Activated CD4-positive, CD25-positive, alpha-beta regulatory T cell (primary cell): ENCODE measurements at places on chromosomes 4 and X.

GRCh38 chr4:79330720-79331119, 4.9 kb upstream of the NAA11 start:
- no peak for DNase-seq

DNA sequence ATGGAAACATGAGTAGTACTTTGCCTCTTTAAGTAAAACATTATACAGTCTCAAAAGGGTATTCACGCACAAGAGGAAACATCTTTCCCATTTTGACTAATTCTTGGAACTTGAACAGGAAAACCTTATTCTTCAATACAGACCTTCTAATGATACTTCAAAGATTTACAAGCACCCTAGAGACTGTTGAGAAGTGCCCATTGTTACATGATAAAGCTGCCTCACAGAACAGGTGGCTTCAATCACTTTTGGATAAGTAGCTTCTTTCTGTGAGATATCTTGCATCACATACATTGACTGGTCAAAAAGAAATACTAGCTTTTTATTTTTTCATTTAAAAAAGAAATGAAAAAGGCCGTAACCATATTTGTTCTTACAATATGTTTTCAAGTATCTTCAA, 219.4 kb downstream of the EPHA5 start:
- DNase-seq, result no peak

GRCh38 chr4:96649536-96649935, 809.6 kb downstream of the PDHA2 start:
- DNase-seq, result no peak

DNA sequence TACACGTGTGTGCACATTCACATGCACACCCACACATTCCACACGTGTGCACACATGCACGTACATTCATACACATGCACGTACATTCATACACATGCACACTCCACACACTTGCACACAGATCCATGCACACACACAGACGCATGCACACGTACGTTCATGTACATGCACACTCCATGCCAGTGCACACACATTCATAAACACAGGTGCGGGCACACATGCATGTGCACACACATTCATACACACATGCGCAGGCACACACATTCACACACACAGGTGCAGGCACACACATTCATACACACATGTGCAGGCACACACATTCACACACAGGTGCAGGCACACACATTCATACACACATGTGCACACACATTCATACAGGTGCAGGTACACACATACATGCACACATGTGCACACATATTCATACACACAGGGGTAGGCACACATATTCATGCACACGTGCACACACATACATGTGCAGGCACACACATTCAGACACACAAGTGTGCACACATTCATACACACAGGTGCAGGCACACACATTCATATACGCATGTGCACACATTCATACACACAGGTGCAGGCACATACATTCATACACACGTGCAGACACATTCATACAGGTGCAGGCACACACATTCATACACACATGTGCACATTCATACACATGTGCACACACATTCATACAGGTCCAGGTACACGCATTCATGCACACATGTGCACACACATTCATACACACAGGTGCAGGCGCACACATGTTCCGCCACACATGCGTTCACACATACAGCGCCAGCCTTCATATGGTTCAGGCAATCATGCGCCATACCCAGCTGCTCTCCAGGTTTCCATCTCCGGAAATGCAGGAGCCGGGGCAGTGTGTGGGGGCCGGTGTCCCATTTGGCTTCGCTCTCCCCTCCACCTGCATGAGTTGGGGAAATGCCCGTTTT, 124.8 kb downstream of the HMX1 start:
- DNase-seq, result no peak

GRCh38 chr4:54941994-54942552, 183.3 kb downstream of the KDR start:
- no peak for DNase-seq

DNA sequence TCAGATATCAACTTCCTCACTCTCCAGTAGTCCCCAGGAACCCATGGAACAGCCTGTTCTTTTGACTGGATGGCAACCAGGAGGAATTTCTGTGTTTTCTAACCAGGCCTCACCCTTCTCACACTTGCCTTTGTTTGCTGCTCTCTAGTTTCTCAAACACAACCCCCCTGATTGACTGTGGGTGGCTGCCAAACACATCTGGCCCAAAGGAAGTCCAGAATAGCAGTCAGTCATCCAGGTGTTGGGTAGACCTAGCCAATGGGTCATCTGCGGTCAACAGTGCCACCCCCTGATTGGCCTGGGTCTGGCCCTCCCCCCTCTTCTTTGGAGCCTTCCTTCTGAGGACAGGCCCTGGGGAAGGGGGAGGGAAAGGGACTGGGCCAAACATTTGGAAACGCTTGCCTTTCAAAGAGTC, 53.7 kb downstream of the MSX1 start:
- DNase-seq, result no peak

- no peak for DNase-seq
These were observed 1.6 kb upstream of the CCDC149 start for GRCh38 chr4:24914460-24914859.

GRCh38 chrX:112834031-112834845, 6.4 kb downstream of the AMOT start:
- no peak for DNase-seq

GRCh38 chr4:6501171-6501570, 28.8 kb upstream of the PPP2R2C start:
- DNase-seq, result no peak

- no peak for DNase-seq
These were observed 13.7 kb downstream of the FRAS1 start for GRCh38 chr4:78070731-78071282.

DNA sequence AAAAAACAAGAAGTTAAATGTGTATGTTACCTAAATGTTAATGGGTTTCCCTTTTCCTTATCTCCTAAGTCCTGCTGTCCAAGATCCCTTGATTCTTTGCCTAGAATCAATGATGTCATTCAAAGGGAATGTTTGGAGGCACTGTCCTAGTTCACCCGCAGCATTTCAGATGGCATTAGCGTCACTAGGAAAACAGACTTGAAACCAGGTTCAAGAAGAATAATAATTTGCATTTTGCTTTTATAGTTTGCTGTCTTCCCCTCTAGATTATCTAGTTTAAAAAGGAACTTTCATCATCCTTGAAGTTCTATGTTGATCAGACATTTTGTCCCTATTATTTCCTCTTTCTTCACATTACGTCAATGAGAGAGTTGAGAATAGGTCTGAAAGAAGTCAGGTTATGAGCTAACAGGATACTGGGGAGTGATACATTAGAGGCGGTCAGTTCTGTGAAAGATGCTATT, 234.1 kb upstream of the PGRMC2 start:
- no peak for DNase-seq

DNA sequence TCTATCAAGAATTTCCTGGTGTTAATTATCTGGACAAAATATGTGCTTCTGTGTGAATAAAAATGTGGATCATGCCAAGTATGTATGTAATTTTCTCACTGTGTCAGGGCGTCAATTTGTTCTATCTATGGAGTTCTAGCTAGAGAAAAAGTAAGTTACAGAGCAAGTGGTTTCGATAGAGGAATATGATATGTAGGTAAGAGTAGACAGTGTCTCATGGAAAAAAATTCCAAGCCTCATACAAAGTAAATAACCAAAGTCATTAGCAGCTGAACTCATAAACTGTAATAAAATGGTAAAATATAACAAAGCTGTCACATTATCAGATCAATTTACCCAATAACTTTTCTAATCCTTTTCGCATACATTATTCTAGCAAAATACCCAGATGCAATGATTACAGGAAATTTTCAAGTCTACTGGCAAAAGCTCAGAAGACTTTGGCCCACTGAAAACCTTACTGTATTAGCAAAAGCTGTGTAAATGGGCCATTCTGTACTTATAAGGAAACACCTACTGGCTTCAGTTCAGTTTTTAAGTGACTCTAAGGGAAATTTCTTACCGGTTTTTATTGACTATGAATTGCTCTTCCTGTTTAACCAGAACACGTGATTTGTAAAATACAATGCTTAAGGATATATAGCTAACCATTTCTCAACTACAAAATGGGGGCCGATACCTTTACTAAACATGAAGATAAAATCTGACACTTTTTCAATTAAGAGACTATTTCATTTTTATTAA, 121.0 kb upstream of the ARSJ start:
- no peak for DNase-seq

GRCh38 chr4:64780664-64781063, 371.4 kb upstream of the TECRL start:
- DNase-seq, result no peak

DNA sequence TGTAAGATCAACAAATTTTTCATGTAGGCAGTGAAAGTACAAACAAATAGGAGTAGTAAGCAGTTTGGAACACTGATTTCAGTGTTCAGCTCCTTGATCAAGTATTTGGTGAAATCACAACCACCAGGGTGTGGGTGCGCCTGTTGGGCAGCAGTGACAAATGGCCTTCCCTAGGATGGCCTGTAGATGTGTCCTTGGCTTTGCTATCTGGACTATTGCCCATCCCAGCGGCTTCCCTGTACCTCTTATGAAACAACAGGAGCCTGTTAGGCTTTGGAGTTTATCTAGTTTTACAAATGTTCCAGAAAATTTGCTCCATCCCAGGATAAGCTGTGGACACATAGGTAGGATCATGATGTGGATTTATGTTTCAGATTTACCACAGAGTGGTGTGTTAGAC, 216.8 kb upstream of the FAT1 start:
- no peak for DNase-seq

DNA sequence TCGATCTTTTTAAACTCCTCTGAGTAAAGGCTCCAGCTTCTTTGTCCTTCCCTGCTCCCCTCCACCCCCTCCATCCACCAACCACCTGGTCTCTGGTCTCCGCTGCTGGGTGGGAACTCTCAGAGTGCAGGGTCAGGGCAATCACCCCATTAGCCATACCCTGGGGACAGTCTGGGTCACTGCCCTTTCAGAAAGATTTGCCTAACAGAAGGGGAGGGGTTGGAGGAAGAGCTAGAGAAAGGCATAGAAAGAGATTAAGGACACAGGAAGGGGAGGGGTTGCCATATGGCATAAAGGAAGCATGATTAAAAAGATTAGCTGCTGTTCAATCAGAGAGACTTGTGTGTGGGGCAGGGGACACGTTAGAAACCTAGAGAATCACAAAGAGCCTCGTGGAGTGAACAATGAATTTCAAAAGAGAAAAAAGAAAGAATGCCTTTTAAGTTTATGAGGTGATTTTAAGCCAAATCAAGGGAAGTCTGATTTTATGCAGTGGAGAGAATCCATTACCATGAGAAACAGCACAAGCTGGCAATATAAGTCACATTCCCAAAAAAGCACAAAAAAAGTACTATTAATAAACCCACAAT, 115.5 kb upstream of the ACSL4 start:
- DNase-seq, result no peak

- no peak for DNase-seq
These were observed 110.2 kb upstream of the PRDX4 start for GRCh38 chrX:23557070-23557469.

- DNase-seq, result no peak
These were observed at the start of gene UNC5C for GRCh38 chr4:95548738-95549245. Gene UNC5C (minus strand): TSS chr4:95548973.

DNA sequence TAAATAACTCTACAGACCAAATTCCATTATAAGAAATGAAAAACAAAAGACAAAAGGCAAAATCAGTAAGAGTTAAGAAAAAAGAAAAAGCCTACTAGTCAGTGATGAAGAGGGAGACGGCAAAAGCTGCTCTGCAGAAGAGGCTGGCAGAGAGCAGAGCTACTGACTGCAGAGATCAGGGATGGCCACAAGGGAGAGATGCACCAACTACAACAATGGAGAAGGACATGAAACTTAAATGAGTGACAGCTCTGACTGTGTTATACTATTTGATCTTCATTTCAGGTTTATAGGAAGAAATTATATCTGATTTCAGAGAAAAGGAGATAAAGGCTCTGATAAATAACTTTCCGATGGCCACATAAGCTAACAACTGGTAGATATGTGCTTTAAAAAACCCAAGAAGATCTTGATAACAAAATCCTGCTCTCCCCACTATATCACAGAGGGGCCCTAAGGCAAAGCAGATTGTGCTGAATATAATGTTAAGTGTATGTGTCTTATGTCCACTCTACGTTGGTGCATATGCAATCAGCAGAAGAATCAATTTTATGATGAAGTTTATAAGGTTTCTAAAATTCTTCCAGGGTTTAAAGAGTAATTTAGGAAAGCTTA, 58.4 kb upstream of the COX18 start:
- no peak for DNase-seq

DNA sequence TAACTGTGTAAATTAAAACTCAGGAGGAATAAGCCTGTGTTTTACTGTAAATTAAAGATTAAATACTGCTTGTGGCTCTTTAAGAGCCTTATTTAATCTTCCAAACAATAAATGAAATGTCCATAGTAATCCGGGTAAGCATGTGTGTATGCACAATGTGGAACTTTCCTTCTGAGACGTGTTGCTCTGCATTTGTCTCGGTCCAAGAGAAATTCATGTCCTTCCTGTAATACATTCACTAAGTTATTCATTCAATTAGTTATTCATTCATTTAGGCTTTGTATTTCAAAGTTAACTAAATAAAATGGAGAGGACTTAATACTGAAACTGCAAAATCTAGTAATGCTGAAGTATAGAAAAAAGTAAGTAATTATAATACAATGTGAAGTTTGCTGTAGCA, 2728.8 kb downstream of the PCDH7 start:
- no peak for DNase-seq

- no peak for DNase-seq
These were observed 27.2 kb upstream of the SEC24B start for GRCh38 chr4:109406337-109406931.

GRCh38 chrX:147958291-147958690, 22.8 kb upstream of the FMR1NB start:
- DNase-seq, result no peak

- DNase-seq, result no peak
These were observed 555 bp upstream of the ELMOD2 start for GRCh38 chr4:140523370-140523856.

GRCh38 chrX:19907794-19908193, 20.4 kb upstream of the SH3KBP1 start:
- no peak for DNase-seq

GRCh38 chrX:44063606-44064005, 90.4 kb upstream of the NDP start:
- DNase-seq, result no peak

GRCh38 chrX:135605906-135606305, 85.4 kb downstream of the INTS6L start:
- no peak for DNase-seq

GRCh38 chrX:80317646-80318045, 102.6 kb upstream of the TENT5D start:
- DNase-seq, result no peak
